Smooth muscle cell of the pulmonary artery (primary cell): ENCODE measurements at places on chromosomes 5 and 9. TPM values are rescaled to one million over a fixed set of nuclear protein-coding genes. Genes with fewer than 3 reads are reported as not detected.

Gene C5orf52
- not detected in 2 replicates for total RNA-seq

Gene BNC2
- total RNA-seq: 14.5 and 20.6 TPM in 2 replicates

Gene BARHL1
- total RNA-seq: not detected in 2 replicates

Gene PLPPR1
- total RNA-seq: not detected in 2 replicates

Gene UQCRQ
- 42.1 and 57.2 TPM in 2 replicates for total RNA-seq

Gene ENTREP1
- 0.26 and 0.33 TPM in 2 replicates for total RNA-seq

Gene CER1
- not detected in 2 replicates for total RNA-seq

Gene GPR151
- not detected in 2 replicates for total RNA-seq

Gene FUBP3
- total RNA-seq: 40.1 and 46.2 TPM in 2 replicates

Gene SLC36A2
- total RNA-seq: not detected in 2 replicates

Gene PCDHGA8
- total RNA-seq: 4.0 and 4.3 TPM in 2 replicates

Gene PHYHD1
- 4.9 and 9.3 TPM in 2 replicates for total RNA-seq
